NCI-H1417 treated with DMSO at 0.1 percent for 48 hours (cell line): ENCODE measurements at places on chromosomes 6 and 20.

DNA sequence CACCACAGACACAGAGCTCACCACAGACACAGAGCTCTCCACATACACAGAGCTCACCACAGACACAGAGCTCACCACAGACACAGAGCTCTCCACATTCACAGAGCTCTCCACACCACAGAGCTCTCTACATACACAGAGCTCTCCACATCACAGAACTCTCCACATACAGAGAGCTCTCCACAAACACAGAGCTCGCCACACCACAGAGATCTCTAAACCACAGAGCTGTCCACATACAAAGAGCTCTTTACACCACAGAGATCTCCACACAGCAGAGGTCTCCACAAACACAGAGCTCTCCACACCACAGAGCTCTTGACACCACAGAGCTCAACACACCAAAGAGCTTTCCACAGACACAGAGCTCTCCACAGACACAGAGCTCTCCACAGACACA, 55.8 kb downstream of the ERMARD start:
- no peak for DNase-seq

DNA sequence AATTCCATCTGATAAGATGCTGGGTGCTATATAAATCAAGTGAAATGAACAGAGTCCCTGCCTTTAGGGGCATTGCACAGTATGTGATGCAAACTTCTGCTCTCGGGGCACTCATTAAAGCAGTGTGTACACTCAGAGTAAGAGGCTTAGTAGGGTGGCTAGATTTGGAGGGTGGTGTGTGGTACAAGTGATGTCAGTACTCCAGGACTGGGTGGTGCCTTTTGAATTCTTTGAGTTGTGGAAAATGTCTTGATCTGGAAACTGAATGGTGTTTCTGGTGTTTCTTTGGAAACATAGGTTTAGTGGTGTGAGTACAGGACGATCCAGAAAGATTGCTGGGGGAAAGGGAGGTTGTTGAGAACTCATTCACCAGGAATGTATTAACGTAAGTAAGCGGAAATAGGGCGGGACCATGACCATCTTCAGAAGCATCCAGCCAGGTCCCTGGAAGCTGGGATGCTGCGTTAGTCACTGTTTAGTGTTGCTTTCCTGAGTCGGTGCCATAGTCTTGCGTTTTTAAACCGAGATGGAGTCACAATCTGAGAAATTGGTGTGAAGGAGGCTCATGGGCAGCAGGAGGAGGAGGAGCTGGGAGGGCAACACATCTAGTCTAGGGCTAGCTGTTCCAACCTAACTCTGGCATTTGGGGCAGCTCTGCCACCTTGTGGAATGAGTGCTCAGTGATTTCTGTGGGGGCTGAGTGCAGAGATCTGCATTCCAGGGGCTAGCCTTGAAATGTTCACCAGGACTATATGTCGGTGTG, 70.3 kb downstream of the SCAND1 start:
- DNase-seq, result no peak

GRCh38 chr20:23305098-23305497, 45.5 kb upstream of the NXT1 start:
- DNase-seq, result no peak

DNA sequence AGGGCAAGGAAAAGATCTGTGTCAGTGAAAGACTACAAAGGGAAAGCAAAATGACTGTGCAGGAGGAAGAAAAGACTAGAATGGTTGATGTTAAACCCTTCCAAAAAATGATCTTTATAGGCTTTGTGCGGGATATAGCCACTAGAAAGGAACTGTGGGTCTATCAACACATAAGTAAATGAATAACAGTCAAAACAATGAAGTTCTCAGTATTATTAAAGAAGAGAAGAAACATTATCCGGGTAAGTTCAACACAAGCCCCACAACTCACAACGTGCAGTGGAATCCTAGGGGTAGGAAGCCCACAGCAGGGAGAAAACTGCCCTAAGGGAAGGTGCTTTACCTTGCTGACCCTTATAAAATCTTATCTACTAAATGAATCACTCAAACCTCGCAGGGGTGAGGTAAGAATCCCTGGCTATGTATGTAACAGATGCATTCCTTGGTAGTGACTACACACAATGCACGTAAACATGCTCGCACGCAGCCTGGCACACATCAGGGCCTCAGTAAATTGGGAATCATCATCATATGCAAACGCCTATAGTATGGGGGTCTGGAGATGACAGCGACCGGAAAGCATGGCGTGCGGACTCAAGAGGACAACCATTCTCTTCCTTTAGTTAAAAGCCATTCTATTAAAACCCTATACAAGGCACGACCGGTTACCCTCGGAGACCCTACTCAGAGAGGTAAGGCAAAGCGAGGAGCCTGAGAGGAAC, 11.3 kb downstream of the TFAP2A start:
- DNase-seq, result no peak

GRCh38 chr6:36807750-36808149, 31.5 kb downstream of the CPNE5 start:
- no peak for DNase-seq

DNA sequence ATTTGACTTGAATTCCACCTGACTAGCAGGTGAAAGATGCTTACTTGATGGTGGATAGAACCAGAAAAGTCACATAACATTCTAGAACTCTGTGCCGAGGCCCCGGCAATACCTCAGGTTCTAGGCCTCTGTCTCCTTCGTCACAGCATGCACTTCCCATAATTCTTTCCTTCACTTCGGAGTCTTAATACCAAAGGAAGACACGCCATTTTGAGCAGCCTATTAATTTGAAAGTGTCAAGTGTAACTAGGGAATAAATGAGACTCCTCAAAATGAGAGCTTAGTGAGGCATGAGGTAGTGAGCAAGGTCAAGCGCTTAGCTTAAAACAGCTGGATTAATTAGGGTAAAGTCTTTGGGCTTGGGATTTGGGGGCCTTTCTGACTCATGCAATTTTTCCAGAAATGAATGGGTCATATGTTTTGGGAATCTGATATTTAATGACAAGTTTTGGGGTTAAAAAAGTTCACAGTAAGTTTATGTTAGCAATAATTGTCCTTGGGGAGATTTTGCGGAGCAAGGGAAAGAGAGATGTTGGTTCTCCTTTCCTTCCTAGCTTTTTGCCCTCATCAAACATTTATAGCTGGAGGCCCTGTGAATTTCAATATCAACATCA, 29.1 kb upstream of the SGK1 start:
- no peak for DNase-seq

DNA sequence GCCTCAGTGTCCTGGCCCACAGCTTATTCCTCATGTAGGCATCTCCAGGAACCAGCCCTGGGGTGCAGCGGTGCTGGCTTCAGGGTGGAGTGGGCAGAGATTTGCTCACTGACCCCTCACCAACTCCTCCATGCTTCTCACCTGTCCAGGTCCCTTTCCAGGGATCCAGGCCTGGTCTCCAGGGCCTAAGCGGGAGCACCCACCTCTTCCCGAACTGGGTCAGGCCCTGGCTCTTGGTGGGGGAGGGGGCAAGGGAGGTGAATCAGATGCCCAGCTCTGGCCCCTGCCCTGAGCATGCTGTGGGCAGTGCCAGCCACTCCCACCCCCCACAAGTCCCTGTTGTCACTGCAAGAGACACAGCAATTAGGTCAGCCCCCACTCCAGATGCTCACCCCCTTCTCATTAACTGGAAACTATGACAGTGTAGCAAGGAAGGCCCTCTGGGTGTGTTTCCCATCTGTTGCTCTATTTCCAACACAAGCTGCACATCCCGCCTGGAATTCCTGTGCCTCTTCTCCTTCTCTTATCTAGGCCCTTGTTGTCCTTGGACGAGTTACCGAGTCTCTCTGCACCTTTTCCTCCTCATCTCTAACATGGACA, 37.0 kb downstream of the MDFI start:
- DNase-seq, result no peak

GRCh38 chr20:53984356-53985149, 85.8 kb downstream of the BCAS1 start:
- no peak for DNase-seq

DNA sequence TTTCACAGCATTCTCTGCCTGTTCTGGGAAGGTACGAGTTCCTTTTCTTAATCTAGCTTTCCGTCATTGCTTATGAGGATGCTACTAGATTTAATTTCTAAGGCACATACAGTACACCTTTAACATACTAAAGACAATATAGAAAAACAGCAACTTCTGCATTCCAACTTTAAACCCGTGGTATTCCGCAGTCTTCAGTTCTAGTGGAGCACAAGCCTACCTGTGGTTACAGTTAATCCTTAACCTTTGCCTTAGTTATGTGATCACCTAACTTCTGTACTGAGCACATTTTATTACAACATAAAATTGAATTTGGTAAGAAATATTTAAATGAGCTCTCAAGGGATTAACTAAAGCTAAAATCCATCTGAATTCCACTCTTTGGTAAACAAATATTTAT, 289.5 kb downstream of the BTBD9 start:
- DNase-seq, result no peak

- DNase-seq, result no peak
These were observed 5.5 kb upstream of the PRELID3B start for GRCh38 chr20:59047938-59048680.

GRCh38 chr20:1206366-1207148, 3.3 kb downstream of the C20orf202 start:
- DNase-seq, result no peak

- no peak for DNase-seq
These were observed 371.1 kb downstream of the DHX35 start for GRCh38 chr20:39333211-39333610.

GRCh38 chr6:44730771-44731391, 343.4 kb downstream of the CDC5L start:
- no peak for DNase-seq

DNA sequence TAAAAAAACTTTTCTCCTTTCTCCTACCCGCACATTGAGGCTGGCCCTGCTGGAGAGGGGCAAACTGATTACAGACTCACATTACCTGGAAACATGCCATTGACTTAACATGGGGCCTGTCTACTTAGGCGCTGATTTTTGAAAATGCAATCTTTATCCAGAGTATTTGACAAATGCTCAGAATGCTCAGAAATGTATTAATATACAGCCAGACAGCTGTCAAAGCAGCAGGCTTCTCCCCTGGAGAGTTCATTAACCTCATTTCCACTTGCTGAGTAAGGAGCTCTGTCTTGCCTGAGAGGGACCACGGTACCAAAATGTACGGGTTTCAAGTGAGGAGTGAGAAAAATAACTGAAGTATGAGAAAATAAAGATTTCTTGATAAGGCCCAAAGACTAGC, 95.7 kb downstream of the PAX1 start:
- DNase-seq, result no peak

- DNase-seq, result no peak
These were observed 7.3 kb upstream of the YTHDF1 start for GRCh38 chr20:63223121-63223825.

DNA sequence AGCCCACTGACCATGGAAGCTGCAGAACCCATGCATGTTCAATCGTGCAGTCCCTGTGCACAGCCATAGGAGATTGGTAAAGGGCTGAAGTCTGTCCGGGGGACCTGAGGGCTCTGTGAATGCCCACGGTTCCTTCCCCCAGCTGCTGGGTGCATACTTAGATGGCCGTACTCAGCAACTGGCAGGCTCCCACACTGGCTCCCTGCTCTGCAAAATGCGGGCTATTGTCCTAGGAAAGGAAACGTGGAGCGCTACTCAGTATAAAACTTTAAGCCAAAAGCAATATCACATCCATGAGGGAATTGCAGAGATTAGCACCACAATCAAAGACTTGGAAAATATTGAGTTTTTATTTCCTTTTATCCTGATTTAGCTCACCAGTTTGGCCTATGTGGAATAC, 202.0 kb downstream of the WDR27 start:
- no peak for DNase-seq

DNA sequence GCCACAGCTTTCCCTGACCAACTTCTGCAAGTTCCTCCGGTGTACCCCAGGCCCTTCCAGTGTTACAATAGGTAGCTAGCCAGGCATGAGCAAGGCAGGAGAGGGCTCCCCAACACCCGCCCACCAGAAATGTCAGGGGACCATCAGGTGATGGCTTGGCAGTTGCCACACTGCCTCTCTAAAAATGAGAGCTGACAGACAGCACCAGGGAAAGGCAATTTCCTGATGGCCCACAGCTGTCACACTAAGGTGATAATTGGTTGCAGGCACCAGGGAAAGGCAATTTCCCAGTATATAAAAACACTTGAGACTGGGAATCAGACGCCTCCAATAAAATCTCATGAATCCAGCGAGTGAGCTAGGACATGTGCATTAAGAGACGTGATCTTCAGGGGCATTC, 49.9 kb downstream of the PXDC1 start:
- DNase-seq, result no peak

GRCh38 chr6:124964764-124965105, 2.5 kb downstream of the RNF217 start:
- no peak for DNase-seq

- no peak for DNase-seq
These were observed 502.1 kb upstream of the MAP3K7 start for GRCh38 chr6:91088976-91089375.

DNA sequence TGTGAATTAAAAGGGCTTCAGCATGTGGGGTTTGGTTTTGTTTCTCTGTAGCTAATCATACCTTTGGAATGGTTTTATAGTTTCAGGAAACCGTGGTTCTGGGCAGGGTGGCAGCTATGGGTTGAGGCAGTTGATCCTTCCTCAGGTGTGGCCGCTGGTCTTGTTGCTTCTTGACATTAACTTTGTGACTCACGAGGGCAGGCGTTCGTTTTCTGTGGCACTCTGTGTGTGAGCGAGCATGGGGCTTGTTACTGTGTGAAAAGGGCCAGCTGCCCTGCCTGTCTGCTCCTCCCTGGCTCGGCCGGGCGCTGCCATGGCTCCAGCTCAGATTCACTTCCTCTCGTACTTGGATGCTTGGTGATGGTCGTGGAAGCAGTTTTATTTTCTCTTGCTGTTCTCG, 16.2 kb downstream of the DNAJC5 start:
- DNase-seq, result no peak

DNA sequence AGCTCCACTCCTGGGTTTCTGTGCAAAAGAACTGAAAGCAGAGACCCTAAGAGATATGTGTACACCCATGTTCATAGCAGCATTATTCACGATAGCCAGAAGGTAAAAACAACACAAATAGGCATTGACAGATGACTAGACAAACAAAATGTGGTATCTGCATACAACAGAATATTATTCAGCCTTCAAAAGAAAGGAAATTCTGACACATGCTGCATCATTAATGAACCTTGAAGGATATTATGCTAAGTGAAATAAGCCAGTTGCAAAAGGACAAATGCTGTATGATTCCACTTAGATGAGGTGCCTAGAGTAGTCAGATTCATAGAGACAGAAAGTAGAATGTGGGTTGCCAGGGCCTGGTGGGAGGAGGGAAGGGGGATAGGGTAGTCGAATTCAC, 17.8 kb downstream of the AAR2 start:
- DNase-seq, result no peak
